ENCODE measurements at places on chromosomes 2 and 18.

- peak; percentile 52 for DNase-seq
These were observed 1.1 kb upstream of the BOLL start for GRCh38 chr2:197786010-197786877.

GRCh38 chr2:120464448-120464931 is 118.6 kb downstream of the INHBB start:
- DNase-seq, result no peak

GRCh38 chr2:109547280-109547679 is 66.5 kb downstream of the SEPTIN10 start:
- DNase-seq, result no peak

DNA sequence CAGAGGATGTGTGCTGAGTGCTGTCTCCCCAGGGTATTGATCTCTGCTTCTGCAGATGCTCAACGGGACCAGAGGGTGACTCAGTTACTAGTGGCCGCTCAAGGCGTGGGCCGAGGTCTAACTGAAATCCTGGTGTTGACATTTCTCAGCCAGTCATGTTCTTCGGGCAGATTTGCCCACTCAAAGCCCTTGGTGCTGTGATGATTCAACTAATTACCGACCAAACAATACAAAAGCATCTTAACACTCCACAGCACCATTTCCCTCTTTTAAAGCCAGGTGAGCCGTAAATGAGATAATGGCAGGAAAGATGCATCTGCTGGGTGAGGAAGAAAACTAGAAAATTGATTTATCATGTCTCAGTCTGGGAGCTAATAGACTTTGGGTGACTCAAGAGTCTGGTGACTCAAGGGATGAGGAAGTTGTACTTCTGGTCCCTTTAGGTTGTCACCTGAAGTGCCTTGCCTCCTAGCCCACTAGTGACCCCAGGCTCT is 32.7 kb upstream of the PRLH start:
- no peak for DNase-seq

DNA sequence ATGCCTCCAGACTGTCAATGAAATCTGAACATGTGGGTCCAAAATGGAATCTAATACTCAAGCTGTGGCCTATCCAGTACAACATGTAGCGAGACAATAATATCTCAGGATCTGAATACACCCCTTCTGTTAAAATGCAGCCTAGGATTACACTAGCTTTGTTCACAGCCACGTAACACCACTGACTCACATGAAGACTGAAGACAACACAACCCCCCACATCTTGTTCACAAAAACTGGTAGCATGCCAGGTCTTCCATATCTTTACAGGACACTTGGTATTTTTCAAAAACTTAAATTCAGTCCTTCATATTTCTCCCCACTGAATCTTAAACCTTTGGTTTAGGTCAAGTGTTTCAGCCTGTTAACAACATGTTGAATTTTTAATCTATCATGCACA is 84.2 kb downstream of the SLC8A1 start:
- DNase-seq, result no peak

DNA sequence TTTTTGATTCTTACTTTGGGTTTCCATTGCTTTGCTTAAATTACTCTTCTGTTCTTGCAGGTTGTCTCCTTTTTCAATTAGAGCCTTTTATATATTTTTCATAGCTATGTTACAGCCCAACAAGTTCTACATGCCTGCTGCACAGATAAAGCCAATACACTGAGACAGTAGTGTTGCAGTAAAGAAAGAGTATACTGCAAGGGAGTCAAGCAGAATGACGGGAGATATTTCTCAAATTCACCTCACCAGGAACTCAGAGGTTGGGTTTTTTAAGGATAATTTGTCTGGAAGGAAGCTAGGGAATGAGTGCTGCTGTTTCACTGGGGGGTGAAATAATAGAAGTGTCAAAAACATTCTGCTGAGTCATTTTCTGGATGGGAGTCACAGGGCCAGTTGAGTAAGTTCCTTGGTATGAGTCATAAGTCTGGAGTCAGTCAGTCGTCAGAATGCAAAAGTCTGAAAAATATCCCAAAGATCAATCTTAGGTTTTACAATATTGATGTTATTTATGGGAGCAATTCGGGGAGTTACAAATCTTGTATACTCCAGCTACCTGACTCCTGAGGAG is 193.0 kb upstream of the RGPD4 start:
- no peak for DNase-seq

DNA sequence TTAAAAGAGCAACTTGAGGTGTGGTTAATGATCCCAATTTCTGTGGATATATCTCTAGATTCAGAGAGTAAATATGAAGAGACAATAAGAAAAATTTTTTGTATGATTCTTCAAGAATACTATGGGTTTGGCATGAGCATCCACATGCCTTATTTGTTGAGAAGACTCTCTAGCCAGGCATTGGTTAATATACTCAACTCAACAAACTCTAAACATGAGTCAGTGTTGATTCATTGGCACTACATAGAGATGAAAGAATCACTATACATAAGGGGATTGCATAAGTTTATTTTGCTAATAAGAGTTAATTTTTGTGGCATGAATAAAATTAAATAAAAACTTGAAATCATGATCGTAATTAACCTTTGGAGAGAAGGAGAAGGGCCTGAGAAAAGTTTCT is 930.2 kb upstream of the LRRTM1 start:
- no peak for DNase-seq

DNA sequence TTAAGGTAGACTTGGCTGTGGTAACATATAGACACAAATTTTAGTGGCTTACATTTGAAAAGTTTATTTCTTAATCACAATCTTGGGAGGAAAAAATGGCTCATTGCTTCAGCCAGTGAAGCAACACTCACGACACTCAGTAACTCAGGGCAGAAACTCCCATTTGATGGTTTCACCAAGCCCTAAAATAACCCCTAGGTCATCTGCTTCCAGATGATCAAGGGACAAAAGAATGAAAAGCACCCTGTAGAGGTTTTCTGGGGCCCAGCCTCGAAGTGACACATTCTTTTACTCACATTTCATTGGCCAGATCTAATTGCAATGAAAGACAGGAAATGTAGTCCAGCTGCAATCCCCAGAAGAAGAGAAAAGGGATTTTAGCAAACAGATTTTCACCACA is 275.9 kb downstream of the TMX3 start:
- no peak for DNase-seq

- DNase-seq, result no peak
These were observed 499 bp upstream of the LMAN1 start for GRCh38 chr18:59359576-59359952.

GRCh38 chr2:56801214-56801613 is 617.4 kb downstream of the CCDC85A start:
- DNase-seq, result no peak

GRCh38 chr18:37668971-37669747 is 103.6 kb upstream of the CELF4 start:
- DNase-seq, result no peak

GRCh38 chr2:60267122-60267521 is 286.3 kb downstream of the BCL11A start:
- no peak for DNase-seq

DNA sequence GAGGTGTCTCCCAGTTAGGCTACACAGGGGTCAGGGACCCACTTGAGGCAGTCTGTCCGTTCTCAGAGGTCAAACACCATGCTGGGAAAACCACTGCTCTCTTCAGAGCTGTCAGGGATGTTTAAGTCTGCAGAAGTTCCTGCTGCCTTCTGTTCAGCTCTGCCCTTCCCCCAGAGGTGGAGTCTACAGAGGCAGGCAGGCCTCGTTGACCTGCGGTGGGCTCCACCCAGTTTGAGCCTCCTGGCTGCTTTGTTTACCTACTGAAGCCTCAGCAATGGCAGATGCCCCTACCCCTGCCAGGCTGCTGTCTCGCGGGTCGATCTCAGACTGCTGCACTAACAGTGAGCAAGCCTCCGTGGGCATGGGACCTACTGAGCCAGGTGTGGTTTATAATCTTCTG is 346.3 kb downstream of the CELF4 start:
- no peak for DNase-seq

DNA sequence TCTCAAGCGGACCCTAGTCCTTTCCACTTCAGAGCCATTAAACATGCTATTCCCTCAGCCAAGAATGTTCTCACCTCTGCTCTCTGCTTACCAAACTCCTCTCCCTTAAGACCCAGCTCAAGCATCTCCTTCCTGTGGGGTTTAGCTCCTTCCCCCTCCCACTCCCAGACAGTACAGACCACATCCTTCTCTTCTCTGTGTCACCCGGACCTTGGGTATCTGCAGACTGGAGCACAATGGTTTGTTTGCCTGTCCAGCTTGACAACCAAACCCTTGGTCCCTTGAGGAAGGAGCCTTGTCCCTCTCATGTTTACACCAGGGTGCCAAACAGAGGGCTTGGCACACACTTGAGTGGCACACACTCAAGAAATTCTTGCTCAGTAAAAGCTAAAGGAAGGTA is 4.1 kb upstream of the CD8A start:
- DNase-seq, result no peak

GRCh38 chr2:29455200-29455860 is 340.1 kb downstream of the CLIP4 start:
- DNase-seq, result no peak

DNA sequence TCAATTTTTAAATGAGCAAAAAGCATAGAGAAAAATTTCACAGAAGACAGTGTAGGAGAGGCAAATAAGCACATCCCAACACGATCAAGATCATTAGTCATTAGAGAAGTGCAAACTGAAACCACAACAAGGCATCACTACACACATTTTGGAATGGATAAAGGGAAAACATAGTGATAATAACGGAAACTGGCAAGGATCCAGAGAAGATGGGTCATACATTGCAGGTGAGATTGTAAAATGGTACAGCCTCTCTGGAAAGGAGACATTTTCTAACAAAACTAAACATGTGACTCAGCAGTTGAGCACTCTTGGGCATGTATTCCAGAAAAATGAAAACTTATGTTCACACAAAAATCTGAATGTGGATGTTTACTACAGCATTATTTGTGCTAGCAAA is 98.3 kb upstream of the TMEM17 start:
- no peak for DNase-seq

GRCh38 chr2:213279971-213280370 is 4.3 kb upstream of the SPAG16 start:
- no peak for DNase-seq

GRCh38 chr2:177516824-177517544 is 124.4 kb downstream of the AGPS start:
- DNase-seq, result no peak

GRCh38 chr18:46400449-46400848 is 256.6 kb downstream of the LOXHD1 start:
- no peak for DNase-seq

DNA sequence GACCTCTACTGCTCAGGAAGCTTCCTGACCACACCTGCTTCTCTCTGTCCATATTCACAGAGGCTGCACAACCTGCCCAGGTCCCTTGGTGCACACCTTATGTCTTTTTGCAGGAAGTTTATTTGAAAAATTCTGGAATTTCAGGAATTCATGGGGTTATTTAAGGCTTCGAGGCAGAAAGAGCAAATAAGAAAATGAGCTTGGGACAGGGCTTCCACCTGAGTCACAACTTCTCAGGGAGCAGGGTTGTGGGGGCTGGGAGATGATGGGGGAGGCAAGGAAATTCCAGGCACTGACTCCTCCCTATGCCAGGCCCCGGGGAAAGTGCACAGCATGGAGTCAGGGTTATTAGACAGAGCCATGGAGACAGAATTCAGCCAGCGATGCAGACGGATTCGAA is 57.7 kb downstream of the INHBB start:
- no peak for DNase-seq

GRCh38 chr2:118077636-118078247 is 10.5 kb upstream of the INSIG2 start:
- no peak for DNase-seq

GRCh38 chr2:130372055-130372832 is 16.4 kb downstream of the PTPN18 start:
- DNase-seq, result peak; percentile 90

DNA sequence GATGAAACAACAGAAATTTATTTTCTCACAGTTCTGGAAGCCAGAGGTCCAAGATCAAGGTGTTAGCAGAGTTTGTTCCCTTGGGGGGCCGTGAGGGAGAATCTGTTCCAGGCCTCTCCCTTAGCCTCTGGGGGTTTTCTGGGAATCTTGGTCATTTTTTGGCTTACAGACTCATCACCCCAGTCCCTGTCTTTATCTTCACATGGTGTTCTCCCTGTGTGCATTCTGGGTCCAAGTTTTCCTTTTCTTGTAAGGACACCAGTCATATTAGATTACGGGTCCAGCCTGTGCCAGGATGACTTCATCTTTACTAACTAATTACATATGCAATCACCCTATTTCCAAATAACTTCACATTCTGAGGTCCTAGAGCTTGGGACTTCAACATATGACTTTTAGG is 292.5 kb upstream of the TRIB2 start:
- no peak for DNase-seq

GRCh38 chr2:235634435-235635158 is 140.8 kb downstream of the AGAP1 start:
- DNase-seq, result no peak

GRCh38 chr2:25324251-25324650 is 17.5 kb downstream of the DNMT3A start:
- no peak for DNase-seq

DNA sequence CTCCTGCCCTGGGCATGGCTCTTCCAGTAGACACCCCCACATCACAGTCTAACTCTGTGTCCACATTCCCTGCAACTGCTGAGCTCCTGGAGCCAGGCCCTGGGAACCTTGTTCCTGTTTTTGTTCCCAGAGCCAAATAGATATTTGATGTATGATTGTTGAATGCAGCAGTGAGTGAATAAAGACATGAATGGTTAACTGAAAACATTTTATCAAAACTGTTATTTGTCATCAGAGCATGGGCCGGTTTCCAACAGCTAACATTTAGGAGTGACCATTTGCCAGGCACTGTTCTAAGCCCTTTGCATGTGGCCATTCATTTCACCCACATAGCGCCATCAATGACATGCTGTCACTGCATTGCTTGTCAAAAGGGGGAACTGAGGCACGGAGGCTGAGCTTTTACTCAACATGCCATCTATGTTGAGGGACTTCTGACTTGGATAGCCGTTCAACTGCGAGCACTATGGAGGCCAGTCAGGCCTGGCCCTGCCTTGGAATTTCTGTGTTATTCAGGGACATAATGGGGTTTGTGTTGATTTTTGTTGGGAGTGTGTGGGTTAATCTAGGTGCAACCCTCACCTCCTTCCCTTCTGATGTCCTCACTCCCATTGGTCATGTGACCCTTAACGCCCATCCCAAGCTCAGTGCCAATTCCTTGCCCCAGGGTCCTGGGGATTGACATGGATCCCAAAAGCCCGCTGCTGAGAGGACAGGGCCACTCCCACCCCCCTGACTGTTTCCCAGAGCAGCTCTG is 12.6 kb downstream of the IL1R1 start:
- DNase-seq, result no peak

GRCh38 chr18:3466872-3467271 is 16.9 kb downstream of the TGIF1 start:
- DNase-seq, result no peak

DNA sequence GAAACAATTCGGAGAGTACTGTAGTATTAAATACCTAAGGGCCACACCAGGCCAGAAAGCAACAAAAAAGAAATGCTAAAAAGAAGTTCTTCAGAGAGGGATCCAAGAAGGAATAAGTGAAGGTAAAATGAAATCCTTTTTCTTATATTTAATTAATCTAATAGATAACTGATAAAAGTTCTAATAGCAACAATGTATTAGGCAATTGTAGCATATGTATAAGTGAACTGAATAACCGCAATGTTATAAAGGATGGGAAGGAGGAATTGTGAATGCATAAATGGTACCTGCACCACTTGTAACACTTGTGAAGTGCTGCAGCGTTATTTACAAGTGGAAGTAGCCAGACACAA is 21.8 kb downstream of the TMSB10 start:
- DNase-seq, result no peak

- no peak for DNase-seq
These were observed 13.3 kb upstream of the MSH2 start for GRCh38 chr2:47389692-47390091.
